ENCODE measurements at places on chromosomes 3 and 15. TPM values are rescaled to one million over a fixed set of nuclear protein-coding genes. Genes with fewer than 3 reads are reported as not detected.
A peak's percentile ranks its signal among the peaks of the same experiment; 100 is the strongest.

Gene USP3
- polyA plus RNA-seq, result 36.3 TPM

DNA sequence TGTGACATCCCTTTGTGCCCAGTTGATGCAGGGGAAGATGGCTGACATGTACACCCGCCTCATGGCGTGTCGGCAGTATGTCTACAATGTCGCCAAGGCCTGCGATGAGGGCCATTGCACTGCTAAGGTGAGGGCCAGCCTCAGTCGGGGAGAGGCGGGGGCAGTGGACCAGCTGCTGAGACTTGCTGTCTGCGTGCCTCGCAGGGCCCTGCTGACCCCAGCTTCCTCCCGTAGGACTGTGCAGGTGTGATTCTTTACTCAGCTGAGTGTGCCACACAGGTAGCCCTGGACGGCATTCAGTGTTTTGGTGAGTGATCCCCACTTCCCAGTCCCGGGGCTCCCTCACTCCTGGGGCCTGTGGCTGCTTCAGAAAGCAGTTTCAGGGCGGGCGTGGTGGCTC, 10.5 kb downstream of the IVD start:
- no peak for DNase-seq

Gene CTXN2
- 0.06 TPM for polyA plus RNA-seq

GRCh38 chr15:52331490-52332240, 36.1 kb upstream of the MYO5C start:
- no peak for DNase-seq

DNA sequence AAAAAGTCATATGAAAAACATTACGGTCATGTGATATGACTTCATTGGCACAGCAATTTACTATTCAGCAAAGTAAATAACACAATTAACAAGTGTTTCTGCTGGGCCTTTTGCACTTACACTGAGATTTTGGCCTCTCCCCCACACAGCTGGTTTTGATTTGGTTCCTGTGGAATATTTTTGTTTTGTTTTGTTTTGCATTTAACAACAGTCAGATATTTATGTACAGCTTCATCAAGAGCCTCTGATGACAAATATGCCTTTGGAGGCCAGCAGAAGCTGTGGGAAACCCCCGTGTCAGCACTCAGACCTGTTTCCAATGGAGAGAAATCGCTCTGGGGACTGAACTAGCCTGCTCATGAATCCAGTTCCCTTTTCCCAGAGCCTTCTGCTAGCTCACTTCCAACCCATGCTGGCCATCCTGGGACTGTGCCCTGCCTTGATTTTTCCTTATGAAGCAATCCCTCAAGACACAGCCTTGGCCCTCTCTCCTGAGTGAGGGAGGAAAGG, 161.9 kb downstream of the ATG7 start:
- peak; percentile 46 for DNase-seq

DNA sequence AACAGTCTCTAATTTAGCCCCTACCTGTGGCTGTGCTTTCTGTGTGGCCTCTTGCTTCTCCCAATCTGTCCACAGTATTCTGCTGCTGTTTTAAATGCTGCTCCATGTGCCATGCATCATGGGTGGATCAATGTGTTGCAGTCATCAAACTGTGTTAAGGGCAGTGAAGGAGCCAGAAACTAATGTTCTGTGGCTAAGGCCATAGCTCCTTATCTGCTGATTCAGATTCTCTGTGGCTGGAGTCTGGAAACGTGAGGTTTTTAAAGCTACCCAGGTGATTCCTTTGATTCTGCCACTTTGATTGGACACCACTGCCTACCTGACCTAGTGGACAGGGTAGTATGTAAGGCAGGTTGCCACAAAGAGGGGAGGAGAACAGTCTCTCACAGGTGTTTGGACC, 44.8 kb downstream of the MORC1 start:
- no peak for DNase-seq

DNA sequence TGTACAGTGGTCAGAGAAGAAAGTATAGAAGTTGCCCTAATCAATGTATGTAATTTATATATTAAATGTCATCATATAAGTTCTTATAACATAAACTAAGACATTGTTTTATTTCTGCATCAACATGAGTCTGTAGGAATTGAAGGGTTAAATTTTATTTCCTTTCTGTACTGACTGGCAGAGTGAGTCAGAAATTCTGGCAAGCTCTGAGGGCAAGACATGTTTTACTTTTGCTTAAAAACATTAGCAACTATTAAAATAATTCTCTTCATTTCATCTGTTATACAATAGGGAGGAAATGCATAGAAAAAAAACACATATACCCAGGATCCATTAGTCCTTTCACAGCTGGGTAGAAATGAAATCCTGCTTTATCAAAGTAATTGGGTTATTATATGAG, 171.4 kb upstream of the ALCAM start:
- no peak for DNase-seq

DNA sequence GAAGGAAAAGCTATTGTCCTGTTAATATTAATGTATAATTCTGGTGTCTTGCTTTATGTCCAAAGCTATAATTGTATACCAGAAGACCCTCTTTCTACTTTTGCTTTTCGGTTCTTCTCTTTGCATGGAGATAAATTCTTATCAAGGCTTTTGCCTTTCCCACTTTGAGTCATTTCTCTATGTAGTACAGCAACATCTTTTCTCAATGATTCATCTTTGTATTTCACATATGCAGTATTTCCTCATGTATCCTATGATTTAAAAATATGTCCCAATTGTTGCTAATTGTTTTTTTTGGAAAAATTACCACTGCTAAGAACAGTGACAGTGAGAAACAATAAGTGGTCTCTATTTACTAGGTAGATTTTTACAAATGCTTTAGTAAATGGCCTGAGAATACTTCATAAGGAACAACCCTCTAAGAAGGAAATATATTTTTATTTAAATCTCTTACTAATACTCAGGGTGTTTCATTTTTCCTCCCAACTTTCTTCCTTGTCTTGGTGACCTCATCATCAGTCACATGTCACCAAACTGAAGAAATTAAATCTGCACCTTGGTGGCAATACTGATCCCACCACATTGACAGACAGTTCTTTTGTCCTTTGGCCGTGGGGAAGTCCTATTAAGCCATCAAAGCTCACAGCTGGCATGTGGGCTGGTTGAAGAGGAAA, 290.6 kb downstream of the SATB1 start:
- no peak for DNase-seq

Gene NANOGP8
- not detected for polyA plus RNA-seq

- no peak for DNase-seq
Measured at GRCh38 chr3:8579096-8579495, 65.5 kb downstream of the SSUH2 start.

DNA sequence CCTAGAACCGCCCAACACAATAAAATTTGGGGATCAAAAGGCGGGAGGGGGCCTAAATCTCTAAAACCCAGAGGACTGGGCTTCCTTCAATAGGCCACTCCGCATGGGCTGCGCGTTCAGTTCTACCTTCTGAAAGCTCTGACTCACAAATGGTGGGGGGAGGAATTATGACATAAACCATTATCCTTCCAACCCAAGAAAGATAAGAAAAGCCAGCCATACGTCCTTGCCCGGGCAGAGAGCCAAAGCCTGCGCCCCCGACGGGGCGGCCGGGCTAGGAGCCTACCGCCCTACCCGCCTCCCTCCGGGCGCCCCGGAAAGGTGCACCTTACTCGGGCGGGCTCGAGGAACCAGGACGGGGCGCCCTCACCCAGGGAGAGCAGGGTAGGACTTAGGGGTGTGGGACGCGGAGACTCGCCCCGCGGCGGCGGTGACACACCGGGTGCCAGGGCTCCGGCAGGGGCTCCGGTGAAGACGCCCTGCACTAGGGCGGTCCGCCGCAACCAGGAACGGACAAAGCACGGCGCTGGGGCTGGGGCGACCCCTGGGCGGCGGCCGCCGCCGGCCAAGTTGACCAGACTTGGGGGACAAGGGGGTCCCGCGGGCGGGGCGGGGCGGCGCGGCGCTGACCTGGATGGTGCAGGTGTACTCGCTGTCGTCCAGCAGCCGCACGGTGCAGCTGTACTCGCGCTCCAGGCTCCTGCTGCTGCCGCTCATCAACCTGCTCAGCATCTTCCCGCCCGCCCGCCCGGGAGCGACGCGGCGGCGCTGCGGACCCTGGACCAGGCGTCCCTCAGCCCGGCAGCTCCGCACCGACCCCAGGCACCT, 534 bp downstream of the FRMD5 start:
- DNase-seq, result peak; percentile 23

Gene CX3CR1
- 3.4 TPM for polyA plus RNA-seq

DNA sequence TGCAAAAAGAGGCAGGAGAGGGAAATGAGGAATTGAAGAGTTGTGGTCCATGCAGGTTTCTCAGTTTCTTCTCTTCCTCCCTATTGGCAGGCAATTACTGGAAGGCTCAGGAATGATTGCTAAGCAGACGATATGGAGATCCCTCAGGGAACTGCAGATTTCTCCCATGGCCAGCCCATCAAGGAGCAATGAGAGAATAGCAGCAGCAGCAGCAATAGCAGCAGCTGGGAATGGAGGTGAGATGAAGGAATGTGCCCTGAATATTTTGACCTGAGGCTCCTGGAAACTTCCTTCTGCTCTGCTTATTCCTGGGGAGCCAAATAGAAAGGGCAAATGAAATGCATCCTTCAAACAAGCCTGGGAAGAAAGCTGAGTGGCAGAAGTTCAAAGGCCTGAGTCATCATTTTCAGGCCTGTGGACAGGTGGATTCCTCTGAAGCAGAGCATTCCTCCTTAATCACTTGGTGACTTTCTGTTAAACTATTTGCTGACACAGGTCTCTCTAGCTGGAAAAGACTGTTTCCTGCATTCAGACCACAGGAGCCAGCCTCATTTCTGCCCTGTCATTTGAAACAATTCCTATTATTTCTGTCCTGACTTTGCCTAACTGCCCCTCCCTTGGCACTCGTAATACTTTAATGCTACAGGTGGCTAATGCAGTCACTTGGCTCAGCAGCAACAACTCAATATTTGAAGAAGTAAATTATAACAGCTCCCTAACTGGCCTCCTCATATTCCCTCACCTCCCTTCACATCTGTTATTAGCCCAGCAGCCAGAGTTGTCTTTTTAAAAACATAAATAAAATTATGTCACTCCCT, 146.9 kb upstream of the GADL1 start:
- peak; percentile 52 for DNase-seq

DNA sequence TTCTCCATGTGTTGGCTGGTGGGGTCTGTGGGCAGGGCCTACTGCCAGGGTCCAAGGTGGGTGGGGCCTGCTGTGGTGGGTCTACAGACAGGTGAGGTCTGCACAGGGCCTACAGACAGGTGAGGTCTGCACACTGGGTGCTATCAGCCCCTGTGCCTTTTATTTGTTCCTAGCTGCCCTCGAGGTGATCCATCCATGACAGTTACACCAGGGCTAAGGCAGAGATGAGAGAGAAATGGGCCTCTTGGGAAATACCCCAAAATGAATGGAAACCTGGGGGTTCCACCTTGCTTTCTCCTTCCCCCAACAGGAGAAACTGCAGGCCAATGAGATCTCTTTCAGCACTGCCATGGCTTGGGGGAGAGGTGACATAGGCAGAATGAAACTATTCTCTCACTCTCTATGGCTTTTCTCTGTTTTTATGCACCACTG, 36.4 kb downstream of the CFAP100 start:
- DNase-seq, result no peak

- no peak for DNase-seq
Measured at GRCh38 chr3:24828551-24828950, 333.9 kb upstream of the THRB start.

- peak; percentile 79 for DNase-seq
Measured at GRCh38 chr3:132029182-132029902, 5.5 kb downstream of the CPNE4 start.

DNA sequence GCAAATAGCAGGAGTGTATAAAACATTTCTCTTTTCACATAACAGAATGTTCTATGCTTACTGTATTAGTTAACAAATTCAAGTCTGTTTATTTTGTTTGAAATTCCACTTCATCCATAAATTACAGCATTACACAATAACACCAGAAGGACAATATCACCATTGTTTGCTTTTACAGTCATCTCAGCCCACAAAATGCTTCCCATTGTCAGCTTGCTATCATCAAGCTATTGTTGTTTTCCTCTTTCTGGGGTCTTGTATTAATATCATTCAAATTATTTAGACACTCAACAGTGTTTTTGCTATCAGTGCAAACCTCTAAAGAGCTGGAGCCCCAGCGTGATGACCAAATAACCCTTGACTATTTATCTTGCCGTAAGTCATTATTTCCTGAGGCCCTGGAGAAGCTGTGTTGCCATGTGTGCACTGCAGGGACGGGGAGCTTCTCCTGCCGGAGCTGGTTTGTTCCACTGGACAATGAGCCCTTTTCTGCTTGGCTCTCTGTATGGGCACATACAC, 1.1 kb downstream of the SAMMSON start:
- DNase-seq, result no peak

DNA sequence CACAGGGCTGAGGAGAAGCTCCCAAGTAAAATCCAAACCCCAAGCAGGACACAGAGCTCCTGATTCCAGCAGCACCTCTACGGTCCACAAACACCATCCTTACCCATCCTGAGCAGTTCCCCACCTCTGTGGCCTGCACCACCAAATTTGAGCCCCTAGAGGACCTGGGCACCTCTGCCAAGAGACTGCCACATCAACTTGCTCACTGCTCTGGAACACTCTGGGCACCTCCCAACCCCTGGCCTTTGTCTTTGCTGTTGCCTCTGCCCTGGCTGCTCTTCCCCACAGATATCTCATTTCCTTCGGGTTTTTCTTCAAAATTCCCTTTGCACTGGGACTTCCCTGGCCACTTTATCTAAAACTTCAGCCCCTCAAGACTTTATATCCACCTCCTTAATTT, 5.8 kb downstream of the RLBP1 start:
- DNase-seq, result no peak

Gene CNTN3
- polyA plus RNA-seq, result 6.3 TPM

DNA sequence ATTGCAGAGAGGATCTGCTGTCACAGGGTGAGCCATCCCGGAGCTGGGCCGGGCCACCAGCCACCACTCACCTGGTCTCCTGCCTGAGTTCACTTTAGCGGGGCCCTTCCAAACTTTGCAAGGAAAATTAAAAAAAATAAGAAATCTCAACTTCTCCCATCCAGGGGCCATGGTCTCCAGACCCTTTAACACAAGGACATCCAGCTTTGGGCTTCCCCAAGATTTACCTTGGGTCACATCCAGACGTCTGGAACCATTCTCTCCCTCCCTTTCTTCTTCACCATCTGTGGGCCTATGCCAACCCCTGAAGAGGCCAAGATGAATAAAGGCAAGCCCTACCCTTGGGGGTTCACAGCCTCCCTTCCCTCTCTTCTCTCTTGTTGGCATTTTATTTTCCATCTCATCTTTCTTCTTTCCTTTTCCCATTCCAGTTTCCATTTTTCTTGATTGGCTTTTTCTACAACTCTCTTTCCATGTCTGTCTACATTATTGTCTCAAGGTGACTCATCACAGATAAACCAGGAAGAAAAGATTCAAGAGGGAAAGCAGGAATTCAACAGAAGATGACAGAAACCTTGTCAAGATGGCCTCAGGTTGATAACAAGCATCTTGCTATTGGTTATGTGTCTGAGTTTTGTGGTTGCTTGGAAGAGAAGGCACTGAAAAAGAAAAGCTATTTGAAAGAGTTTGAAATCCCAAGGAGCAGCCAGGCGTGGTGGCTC, 49.5 kb downstream of the ITGA11 start:
- no peak for DNase-seq

GRCh38 chr3:124741027-124741426, 10.8 kb downstream of the UMPS start:
- DNase-seq, result no peak

Data from renal pelvis (tissue), 12 donors.